ENCODE measurements at places on chromosomes 7 and 10.

DNA sequence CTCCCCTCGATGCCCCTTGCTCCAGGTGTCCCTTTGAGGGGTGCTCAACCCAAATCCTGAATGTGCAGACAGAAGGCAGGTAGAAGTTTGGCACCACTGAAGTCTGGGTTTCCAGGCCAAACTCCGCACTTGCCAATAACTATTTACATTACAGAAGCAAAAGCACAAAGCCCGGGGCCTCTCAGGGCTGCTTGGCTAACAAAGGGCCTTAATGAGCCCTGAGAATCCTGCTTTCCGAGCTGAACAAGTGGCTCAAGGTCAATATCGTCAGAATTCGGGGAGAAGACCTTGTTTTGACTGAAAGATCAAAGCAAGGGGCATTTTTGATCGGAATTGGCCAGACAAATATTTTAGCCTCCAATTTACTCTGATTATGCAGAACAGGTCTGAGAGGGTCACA lies 189.9 kb downstream of the HERPUD2 start:
- DNase-seq: no peak

GRCh38 chr10:91127341-91128082 lies 93.0 kb upstream of the PCGF5 start:
- DNase-seq: no peak

DNA sequence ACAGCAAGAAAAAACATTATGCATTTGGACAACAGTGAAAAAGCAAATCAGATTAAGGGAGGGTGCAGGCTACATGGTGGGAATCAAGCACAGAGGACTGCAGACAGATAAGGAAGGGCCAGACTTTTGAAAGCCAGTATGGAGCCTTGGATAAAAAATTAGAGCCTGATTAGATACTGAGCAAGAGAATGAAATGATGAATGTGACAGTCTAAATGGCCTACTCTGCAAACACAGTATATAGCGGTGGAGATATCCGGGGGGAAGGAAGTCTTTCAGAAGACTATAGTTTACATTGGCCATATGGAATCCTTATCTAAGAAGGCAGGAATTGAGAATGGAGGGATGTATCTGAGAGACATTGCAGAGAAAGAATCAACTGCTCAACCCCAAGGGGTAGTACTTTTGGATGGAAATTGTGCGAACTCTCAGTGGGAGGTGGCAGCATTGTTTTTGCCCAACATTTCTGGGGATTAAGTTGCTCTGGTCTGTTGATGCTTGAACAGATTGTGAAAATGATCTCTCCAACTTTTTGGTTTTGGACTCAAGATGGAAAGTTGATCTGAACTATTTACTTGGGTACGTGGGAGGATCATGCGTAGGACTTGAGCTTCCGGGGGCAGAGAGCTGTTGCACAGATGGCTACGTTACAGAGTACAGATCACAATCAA lies 39.4 kb upstream of the CHCHD3 start:
- DNase-seq: peak; percentile 23

DNA sequence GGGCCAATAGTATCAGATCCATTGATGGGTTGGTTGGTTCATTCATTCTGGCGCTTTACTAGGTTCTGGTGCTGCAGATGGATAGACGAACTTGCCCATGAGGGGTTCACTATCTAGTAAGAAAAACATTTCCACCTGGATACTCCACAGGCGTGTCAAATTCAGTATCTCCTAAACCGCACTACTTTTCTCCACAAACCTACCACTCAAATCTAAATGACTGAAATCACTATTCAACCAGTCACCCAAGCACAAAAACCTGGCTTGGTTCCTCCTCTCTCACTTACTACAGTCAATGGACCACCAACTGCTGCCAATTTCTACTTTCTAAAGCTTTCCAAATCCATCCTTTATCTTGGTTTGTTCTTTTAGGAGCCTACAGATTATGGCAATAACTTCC lies 572 bp downstream of the AGK start:
- no peak for DNase-seq

GRCh38 chr7:28483908-28484605 lies 71.7 kb downstream of the CREB5 start:
- DNase-seq: peak; percentile 32

DNA sequence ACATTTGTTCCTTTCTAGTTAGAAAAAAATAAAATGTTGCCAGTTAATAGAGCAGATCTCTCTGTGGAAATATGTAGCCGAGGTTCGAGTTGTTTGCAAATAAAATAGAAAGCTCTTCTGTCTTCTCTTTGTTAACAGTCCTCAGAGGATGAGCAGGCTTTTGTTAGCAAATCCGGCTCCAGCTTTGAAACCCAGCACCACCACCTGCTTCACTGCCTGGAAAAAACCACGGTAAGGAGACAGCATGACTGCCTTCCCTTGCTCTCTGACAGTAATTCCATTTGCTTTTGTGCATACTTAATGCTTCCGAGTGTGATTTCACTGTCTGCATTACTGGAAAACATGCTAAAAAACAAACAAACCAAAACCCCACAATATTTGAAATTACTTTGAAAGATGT lies 115.6 kb downstream of the TSPAN12 start:
- DNase-seq: no peak

GRCh38 chr7:149573519-149573918 lies 75.9 kb upstream of the ZNF746 start:
- DNase-seq: no peak

DNA sequence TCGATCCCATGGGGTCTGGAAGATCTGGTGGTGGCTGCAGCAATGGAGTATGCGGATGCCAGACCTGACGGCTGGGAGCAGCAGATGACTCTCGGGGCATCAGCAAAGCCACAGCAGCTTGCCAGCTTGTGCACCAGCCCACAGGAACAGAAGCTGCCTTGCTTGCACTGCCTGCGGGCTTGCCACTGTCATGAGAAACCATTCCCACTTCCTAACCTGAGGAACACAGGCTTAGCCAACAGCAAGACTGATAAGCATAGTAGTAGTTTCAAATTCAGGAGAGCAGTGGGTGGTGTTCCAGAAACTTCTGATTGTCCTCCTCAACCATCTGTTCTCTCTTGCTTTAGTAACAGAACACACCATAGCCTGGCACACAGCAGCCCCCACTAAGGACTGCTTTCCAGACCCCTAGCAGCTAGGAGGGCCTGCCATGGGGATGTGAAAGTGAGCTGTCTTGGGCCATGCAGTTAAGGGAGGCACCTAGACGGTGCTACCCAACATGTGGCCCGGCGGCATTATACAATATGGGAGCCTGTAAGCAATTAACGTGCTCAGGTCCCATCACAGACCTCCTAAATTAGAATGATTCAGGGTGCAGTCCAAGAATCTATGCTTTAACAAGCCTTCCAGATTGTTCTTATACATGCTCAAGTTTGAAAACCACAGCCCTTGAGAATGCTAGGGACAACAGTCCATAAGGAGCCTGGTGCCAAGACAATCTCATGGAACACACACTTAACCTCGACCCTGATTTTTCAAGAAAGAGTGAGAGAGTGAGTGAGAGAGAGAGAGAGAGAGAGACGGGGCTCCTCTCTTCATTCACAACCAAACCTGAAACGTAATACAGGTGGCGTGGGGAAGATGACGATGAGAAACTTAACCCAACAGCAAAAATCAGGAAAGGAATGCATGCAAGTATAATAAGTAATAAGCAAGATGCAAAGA lies 7.1 kb downstream of the ANXA11 start:
- no peak for DNase-seq

- no peak for DNase-seq
These were observed 567.7 kb downstream of the ETV1 start for GRCh38 chr7:13421776-13422175.

- no peak for DNase-seq
These were observed 478.2 kb upstream of the LRRN3 start for GRCh38 chr7:110612680-110613079.

DNA sequence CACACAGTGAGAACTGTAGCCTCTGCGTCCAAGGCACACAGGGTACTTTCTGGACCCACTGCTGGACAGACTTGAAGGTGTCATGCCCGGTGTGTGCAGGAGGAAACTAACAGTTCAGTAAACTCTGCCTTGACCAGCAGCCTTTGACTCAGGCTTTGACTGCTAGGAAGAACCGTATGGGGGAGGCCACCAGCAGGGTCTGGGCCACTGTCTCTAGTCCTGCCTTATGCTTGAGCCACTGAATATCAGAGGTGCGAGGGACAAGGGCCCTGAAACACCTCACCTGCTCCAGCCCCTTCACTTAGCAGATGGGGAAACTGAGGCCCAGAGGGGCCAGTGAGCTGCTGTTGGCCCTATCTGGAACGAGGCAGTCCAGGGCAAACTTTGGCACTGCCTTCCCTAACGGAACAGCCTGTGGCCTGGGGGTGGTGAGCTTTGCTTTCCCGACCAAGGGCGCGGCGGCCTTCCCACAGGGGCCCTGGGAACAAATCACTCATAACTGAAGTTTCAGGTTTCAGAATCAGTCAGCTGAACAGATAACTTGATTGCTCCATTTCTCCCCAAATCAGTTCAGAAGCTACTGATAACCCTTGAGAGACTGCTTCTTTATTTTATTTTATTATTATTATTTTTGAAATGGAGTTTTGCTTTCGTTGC lies 130.0 kb downstream of the FAM53B start:
- no peak for DNase-seq

DNA sequence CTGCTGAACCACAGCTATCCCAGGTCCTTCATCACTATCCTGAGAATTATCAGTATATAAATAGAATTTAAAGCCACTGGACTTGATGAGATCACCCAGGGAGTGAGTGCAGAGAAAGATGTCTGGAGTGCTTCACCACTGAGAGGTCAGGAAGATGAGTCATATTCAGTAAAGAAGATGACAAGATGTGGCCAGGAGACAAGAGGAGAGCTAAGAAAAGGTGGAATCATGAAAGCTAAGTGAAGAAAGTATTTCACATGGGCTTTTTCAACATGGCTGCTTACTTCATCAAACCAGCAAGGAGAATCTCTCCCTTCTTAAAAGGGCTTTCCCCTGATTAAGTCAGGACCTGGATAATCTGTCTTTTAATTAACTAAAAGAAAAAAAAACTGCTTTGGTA lies 9.1 kb upstream of the PRKAR2B start:
- peak; percentile 33 for DNase-seq

- no peak for DNase-seq
These were observed 642 bp downstream of the STK32C start for GRCh38 chr10:132306864-132307751.

DNA sequence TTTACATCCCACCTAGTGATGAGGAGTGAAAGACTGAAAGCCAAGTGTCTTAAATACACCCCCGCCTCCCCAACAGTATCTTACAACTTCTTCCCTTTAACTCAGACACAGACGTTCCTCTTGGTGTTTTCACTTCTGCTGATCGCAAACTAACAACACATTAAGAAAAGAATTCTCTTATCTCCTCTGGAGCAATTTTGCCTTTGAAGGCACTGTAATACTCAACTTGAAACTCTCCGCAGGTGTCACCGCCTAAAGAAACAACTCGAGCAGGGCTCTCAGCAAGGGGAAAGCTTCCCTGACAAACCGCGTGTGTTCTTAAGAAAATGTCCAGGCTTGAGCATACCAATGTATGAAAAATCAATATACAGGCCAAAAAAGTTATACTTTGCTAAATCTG lies 452 bp downstream of the SEMA3C start:
- no peak for DNase-seq

- DNase-seq: peak; percentile 27
These were observed 262.1 kb downstream of the ATRNL1 start for GRCh38 chr10:115355162-115355760.

GRCh38 chr7:54917613-54918391 lies 101.0 kb upstream of the EGFR start:
- DNase-seq: no peak

- DNase-seq: no peak
These were observed 4.6 kb downstream of the SLC13A4 start for GRCh38 chr7:135723411-135723810.

- no peak for DNase-seq
These were observed 141.7 kb upstream of the COL1A2 start for GRCh38 chr7:94252971-94253370.

DNA sequence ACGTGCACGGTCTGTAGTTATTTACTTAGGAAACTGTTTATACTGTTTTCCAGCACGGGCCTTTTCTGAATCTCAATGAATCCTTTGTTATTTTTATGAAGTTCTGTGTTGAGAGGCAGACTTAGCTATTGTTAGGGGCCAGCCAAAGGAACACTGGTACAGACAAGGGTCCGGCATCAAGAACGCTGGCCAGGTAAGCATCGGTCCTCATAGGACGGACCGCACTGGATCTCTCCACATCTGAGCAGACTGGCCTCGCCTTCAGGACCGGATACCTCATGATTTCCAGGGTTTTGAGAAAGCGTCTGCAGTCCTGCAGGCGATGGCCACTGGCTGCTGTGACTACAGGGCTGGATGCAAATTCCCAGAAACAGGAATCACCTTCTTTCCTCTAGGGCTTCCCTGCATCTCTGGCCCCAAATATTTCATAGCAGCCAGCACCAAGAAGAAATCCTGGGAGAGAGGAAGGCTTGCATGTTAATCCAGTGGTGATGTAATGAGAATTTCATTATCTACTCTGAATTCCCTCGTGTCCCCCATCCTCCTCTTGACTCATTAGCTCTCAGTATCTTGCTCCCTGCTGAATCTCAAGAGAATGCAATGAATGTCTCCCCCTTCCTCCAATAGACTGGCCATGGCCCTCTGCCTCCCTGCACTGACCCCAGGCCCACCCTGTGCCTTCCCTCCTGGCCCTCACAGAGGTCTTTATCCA lies 325.4 kb upstream of the NPVF start:
- no peak for DNase-seq

GRCh38 chr7:351681-352480 lies 61.9 kb downstream of the FOXL3 start:
- no peak for DNase-seq

DNA sequence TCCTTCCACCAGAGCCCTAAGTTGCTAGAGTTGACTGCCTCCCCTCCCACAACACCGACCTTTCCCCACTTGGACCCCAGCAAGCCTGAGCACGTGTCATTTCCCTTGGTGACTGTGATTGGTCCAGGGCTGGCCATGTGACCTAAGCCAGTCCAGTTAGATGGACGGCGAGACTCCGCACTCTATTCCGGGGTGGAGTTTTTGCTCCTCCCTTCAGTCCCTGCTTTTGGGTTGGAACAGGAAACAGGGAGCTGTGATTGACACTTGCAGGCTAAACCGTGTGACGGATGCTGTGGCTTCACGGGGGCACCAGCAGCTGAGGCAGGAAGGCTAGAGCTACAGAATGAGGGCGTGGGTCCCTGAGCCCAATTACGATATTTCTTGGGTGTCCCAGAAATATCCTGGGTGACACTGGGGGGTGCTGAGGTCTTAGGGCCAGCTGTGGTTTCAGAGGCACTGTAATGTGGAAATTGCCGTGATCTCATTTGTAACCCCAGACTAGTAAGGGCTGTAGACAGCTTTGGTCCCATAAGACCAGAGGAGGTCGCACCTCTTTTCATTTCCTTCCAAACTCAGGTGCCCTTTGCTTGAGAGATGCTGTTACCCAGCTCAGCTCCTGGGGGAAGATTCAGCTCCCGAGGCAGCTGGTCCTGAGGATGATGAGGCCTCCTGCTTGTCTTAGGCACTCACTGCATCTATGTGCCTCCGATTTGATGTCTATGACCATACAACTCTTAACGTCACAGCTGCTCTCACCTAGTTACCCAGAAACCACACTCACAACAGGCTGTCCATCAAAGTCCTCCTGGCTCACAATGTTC lies 102.7 kb upstream of the NPTX2 start:
- no peak for DNase-seq

DNA sequence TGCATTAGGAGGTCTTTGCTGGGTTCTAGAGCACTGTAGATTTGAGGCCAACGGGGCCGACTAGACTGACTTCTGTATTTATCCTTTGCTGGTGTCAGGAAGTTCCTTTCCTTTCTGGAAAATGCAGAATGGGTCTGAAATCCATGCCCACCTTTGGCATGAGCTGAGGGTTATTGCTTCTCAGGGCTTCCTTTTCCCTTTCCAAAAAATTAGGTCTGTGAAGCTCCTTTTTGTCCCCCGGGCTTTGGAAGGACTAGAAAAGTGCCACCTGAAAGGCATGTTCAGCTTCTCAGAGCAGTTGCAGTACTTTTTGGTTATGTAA lies 675 bp downstream of the IL6 start:
- DNase-seq: no peak
